Trophoblast cell (in vitro differentiated cells and primary cell): ENCODE measurements at places on chromosomes 2 and 18.

DNA sequence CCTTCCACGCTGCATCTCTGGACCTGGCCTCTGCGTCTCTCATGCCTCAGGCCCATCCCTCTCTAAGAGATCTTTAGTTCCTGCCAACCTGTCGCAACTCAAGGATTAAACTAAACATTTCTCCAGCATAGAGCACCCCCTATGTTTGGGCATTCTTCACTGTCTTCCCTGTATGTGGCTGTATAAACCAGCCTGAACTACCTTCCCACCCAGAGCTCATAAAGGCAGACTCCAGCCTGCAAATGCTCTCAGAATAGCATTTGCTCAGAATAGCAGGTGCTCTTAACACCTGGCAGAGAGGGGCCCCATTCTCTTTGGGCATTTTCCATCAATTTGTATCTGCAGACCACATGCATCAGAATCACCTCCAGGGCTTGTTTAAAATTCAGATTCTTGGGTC lies 83.4 kb downstream of the EHD3 start:
- DNase-seq, result no peak

DNA sequence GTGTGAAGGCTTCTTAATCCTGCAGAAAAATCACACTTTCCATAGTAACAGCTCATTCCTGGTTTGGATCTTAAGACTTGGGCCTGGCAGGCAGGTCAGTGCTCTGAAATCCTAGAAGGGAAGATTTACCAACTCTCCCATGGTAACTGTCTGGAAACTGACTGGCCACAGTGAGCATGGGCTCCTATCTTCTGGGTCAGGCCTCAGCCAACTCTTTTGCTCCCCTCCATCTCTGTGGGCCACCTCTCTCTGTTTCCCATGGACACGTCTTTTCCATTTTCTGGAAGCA lies 86.7 kb downstream of the ACAA2 start:
- no peak for DNase-seq

GRCh38 chr2:201185863-201186262 lies 2.9 kb downstream of the CASP10 start:
- no peak for DNase-seq

DNA sequence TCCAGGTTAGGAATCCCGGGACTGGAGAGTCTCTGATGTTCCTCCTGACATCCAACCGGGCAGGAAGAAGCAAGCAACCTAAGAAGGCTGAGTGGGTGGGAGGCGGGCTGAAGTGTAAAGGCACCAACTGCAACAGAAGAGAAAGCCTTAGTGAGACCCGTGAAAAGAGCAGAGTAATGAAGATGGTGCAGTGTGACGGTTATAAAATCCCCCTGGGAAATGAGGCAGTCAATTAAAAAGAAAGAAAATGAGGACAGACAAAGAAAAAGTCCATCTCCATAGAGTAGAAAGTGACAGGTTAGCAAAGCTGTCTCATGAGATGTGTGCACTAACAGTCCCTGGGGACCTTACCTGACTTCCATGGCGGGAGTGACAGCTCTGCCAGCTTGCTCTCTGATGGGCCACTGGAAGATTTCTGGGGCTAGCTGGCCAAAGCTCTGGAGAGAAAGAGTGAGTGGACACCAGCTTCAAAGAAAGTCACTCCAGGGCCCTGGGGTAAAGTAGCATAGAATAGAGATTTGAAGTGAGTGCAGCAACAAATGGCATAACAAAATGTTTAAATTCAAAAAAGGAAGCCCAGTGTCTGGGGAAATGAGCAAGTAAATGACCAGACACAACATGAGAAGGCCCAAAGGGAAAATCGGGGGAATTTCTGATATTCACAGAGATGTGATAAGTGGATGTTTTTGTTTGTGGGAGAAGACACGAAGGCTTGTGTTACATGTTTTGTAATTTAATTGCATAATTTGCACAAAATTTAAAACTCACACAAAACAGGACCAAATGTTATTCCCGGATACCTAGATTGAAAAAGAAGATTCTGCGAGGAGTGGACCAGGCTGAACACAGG lies 44.1 kb upstream of the IGFBP2 start:
- DNase-seq, result no peak

GRCh38 chr2:237674731-237675276 lies 47.4 kb downstream of the LRRFIP1 start:
- DNase-seq, result peak; percentile 71

DNA sequence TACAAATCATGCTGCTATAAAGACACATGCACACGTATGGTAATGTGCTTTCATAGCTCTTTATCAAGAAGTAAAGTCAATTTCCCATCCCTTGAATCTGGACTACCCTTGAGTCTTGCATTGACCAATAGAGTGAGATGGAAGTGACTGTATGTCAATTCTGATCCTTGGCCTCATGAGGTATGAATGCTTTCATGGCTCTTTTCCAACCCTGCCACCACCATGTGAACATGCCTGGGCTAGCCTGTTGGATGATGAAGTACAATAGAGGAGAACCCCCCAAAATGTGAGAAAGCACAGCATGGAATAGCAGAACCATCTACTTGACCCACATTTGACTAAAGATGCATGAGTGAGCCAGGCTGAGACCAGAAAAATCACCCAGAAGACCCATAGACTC lies 237.0 kb downstream of the NYAP2 start:
- DNase-seq, result no peak

DNA sequence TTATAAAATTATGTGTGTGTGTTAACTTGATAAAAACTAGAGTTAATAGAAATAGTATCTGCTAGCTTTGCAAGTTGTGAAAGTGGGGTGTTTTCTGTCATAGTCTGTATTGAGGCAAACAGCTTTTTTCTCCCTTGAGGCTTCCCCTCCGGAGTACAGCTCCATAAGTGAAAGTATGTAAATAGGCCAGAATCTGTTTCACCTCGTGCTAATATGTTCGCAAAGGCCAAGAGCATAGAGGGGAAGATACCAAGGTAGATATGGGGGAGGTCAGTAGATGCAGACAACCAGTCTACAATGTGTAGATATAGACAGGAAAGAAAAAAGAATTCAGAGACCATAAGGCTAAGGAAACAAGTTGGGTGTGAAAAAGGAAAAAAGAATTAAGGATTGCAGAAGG lies 72.9 kb downstream of the PTRHD1 start:
- DNase-seq, result no peak

- peak; percentile 97 for DNase-seq
Measured at GRCh38 chr2:48768669-48769068, 13.1 kb upstream of the LHCGR start.

- no peak for DNase-seq
Measured at GRCh38 chr18:62399276-62399675, 74.2 kb downstream of the TNFRSF11A start.

GRCh38 chr2:60573251-60573650 lies 19.8 kb upstream of the BCL11A start:
- DNase-seq, result no peak

- DNase-seq, result no peak
Measured at GRCh38 chr2:32954206-32954605, 7.5 kb downstream of the LTBP1 start.

GRCh38 chr18:9287036-9287435 lies 47.5 kb upstream of the TWSG1 start:
- peak; percentile 22 for DNase-seq

DNA sequence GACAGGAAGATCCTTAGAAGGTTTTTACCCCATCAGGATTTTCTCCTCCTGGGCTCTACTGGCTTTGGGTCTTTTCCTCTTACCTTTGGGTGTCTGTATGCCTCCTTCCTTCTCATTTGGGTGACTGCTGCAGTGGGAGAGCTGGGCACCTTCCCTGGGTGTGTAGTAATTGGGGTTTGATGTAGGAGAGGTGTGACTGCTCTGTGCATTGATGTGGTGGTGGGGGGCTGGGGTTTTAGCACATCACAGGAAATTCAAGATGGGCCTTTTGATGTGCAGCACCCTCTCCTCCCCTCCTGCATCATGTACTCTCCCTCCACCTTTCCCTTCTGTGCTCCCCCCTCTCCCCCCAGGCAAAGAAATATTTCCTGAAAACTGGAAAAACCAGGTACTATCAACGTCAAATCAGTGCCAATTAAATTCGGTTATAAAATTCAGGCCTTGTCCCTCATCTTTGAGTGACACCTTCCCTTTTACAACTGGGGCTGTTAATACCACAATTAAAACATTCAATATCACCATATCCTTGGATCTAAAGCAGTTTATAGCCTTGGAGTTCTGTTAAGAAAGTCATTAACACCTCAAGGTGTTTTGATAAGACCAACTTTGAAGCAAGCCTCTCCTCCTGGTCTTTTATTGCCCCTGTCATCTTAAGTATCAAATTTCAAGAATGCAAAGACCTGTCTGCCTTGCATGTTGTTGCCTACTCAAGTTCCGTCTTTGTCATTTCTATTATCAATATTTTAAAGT lies 23.3 kb downstream of the EDAR start:
- no peak for DNase-seq

DNA sequence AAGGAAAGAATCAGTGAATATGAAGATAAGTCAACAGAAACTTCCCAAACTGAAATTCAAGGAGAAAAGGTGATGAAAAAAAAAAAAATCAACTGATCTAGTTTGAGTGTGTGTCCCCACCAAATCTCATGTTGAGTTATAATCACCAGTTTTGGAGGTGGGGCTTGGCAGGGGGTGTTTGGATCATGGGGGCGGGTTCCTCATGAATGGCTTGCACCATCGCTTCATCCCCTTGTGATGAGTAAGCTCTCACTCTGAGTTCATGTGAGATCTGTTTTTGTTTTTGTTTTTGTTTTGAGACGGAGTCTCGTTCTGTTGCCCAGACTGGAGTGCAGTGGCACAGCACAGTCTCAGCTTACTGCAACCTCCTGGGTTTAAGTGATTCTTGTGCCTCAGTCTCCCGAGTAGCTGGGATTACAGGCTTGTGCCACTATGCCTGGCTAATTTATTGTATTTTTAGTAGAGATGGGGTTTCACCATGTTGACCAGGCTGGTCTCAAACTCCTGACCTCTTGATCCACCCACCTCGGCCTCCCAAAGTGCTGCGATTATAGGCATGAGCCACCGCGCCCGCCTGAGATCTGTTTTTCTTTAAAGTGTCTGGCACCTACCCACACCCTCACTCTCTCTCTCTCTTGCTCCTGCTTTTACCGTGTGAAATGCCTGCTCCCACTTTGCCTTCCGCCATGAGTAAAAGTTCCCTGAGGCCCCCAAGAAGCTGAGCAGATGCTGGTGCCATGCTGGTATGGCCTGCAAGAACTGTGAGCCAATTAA lies 4.0 kb upstream of the SLC66A2 start:
- DNase-seq, result no peak

- no peak for DNase-seq
Measured at GRCh38 chr18:66077066-66077465, 326.3 kb downstream of the CDH7 start.

DNA sequence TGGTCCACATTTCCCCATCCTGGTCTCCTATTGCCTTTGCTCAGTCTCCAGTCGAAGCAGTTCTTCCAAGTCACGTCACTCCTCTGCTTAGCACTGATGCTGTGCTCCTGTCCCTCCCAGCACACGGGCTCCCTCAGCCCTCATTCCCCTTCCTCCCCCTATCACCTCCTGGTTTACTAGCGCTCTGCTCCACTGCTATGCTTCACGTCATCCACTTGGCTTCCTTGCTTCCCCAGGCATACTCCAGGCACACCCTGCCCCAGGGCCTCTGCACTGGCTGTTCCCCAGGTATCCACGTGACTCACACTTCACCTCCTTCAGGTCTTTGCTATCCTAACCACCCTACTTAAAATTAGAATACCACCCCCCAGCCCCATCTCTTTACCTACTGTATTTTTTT lies 269.3 kb downstream of the GLI2 start:
- DNase-seq, result peak; percentile 30

DNA sequence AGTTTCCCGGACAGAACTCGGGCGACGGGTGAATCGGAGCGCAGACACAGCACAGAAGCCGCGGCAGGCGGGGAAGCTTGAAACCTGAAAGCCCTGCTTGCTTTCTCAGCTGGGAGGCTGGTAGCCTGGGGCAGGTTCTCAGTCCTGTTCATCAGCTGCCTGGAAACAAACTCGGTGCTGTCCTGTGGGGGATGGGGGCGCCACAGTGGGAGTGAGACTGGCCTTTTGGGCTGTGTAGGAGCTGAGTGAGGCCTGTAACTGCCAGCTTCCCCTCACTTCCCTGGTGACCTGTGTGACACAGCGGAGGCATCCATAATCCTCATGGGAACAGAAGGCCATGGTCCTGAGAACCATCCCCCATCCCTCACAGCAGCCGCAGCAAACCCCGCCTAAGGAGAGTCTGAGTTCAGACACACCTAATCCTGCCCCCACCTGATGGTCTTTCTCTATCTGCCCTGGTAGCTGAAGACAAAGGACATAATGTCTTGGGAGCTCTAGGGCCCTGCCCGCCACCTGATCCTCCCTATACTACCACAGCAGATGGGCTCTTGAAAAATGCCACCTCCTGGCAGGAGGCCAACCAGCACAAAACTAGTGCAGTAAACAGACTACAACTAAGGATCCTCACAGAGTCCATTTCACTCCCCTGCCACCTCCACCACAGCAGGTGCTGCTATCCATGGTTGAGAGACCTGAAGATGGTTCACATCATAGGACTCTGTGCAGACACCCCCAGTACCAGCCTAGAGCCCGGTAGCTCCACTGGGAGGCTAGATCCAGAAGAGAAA lies 52.7 kb upstream of the LDLRAD4 start:
- DNase-seq, result peak; percentile 28

DNA sequence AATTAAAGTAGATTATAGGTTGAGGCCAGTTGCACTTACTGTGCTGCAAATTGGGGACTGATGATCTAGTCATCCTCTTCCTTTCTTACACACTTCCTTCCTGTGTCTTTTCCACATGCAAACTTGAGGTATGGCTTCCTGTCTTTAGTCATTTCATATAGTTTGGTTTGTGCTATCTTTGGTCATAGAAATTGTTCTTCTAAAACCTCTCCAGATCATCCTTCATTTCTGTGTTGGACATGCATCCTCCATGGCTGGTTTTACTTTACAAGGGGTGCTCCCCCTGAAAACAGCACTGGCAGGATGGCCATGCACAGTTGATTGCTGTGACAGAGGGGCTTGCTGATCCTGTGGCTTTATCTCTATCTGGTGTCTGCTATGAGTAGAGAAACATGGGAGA lies 36.5 kb downstream of the MGAT5 start:
- no peak for DNase-seq

GRCh38 chr2:238896641-238897040 lies 48.8 kb downstream of the TWIST2 start:
- DNase-seq, result peak; percentile 7

DNA sequence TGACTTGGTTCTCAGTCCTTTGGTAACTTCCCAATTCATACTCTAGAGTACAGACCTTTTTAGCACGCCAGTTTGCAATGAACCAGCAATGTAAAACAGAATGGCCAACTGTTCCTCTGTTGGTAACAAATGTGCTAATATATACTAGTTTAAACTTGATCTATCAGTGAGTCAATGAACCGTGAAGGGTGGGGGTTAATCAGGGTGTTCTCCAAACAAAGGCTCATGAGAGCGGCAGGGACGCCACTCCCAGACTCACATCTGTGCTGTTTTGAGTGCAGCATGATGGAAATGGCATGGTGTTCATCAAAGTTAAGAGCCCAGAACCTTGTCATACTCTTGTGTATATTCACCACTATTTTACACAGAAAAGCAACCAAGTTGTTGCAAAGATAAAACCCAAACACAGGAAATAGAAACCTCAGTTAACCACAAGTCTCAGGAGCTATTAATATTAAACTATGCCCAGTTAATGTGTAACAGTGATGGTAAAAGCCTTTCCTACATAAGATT lies 70.3 kb downstream of the CERKL start:
- no peak for DNase-seq
